ENCODE measurements at places on chromosomes 5 and 9.

- no peak for DNase-seq
Measured at GRCh38 chr5:98397081-98397480, 376.4 kb upstream of the RGMB start.

DNA sequence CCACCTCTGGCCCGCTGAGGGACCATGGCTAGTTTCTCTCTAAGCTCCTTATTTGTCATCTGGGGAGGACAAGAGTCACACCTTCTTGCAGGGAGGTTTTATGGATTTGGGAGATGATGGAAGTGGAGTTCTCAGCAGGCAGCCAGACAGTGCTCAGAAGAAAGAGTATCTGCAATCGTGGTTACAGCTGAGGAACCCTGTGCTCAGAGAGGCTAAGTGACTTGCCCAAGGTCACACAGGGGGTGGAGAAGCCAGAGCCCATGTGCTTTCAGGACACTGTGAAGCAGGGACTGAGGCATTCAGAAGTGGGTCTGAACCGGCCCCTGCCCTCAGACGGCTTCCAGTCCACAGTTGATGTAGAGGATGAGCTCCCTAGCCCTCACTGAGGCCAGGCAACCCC lies 10.8 kb downstream of the PRRX2 start:
- no peak for DNase-seq

GRCh38 chr9:110025551-110026170 lies 182.3 kb downstream of the C9orf152 start:
- DNase-seq, result no peak

GRCh38 chr9:30815585-30815984 lies 1568.9 kb upstream of the ACO1 start:
- DNase-seq, result no peak

- DNase-seq, result no peak
Measured at GRCh38 chr5:139748505-139748826, 47.1 kb upstream of the PSD2 start.

GRCh38 chr5:65305913-65306312 lies 175.8 kb downstream of the ADAMTS6 start:
- no peak for DNase-seq

DNA sequence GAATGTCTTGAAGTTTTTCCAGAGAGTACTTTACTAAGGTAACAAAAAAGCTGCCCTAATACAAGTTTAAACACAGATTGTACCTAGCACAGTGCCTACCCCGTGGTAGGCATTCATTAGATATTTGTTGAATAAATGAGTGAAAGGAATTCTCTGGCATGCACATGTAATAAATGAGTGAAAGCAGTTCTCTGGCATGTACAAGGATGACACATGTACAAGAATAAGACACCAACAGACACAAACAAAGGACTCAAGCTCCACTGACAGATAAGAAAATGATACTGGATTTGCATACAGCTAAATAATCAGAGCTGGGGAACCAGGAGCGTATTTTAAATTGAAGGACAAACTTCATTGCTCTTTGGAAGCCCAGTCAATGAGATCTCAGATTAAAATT lies 535.8 kb downstream of the EFNA5 start:
- DNase-seq, result no peak

DNA sequence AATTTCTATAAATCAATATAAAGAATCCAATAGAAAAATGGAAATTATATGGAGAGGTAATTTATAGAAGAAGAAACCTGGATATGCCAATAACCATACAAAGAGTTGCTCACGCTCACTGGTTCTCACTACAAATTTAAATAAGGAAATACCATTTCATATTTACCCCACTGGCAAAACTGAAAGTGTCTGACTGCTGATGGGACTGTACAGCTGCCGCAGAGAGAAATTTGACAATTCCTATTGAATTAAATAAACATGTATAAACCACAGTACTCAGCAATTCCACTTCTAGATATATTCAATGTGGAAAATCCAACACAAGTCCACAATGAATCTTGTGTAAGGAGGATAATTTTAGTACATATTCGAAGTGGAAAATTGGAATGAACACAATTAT lies 830.4 kb upstream of the GRAMD2B start:
- no peak for DNase-seq

- no peak for DNase-seq
Measured at GRCh38 chr9:133106511-133107244, 14.4 kb downstream of the RALGDS start.

DNA sequence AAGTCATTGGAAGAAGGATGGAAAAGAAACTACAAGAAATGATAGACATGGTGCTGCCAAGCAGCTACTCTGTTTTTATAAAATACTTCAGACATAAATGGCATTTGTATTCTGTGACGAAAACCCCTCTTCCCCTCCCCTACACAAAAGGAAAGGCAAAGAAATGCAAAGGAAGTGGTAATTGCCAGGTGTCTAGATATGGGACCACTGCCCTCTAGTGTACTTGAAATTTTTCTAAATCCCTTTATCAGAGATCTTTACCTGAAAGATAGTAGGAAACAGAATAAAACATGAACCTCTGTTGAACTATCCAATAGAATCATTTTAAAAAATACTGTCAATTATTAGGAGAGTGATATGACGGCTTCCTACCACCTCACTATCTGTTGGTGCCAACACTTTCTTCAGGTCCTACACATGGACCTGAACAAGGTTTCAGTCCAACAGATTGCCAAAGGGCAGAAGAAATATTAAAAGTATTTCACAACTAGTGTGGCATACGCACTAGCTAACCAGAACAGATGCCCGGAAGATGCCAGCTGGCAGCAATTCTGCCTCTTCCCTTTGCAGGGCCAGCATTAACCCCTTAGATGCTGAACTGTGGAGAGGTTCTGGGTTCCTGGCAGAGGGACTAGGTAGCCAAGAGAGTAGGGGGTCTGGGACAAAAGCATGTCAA lies 104.1 kb downstream of the TSSK1B start:
- peak; percentile 5 for DNase-seq

- DNase-seq, result no peak
Measured at GRCh38 chr5:133610489-133611356, 1.6 kb downstream of the FSTL4 start.

DNA sequence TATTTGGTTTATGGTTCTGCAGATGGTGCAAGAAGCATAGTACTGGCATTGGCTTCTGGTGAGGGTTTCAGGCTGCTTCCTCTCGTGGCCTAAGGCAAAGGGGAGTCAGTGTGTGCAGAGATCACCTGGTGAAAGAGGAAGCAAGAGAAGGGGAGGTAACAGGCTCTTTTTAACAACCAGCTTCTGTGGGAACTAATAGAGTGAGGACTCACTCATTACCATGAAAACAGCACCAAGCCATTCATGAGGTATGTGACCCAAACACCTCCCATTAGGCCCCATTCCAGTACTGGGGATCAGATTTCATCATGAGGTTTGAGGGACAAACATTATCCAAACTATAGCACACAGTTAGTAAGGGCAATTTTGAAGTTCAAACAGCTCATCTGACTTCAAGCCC lies 263.5 kb downstream of the TMEM38B start:
- DNase-seq, result no peak

- DNase-seq, result no peak
Measured at GRCh38 chr5:30838936-30839496, 354.5 kb upstream of the CDH6 start.

DNA sequence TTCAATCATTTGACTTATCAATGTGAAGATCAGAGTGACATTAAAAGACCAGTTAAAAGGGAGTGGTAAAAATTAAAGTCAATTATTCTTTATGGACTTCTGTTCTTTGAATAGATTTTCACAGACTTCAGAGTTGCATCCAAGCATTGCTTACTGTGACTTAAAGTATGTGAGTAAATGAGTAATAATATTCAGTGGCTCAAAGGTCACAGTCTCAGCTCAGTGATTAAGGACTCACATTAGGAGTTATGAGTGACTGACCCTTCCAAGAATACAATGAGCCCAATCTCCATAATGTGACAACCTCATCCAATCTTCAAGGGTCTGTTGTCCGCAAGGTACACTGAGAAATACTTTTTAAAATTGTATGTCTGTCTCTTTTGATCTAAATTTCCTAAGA lies 811.2 kb downstream of the BRINP1 start:
- no peak for DNase-seq

All from GM12864 (cell line).